ENCODE measurements at places on chromosomes 7 and 10.

GRCh38 chr7:50125766-50126165 is 32.7 kb upstream of the ZPBP start:
- DNase-seq, result no peak

DNA sequence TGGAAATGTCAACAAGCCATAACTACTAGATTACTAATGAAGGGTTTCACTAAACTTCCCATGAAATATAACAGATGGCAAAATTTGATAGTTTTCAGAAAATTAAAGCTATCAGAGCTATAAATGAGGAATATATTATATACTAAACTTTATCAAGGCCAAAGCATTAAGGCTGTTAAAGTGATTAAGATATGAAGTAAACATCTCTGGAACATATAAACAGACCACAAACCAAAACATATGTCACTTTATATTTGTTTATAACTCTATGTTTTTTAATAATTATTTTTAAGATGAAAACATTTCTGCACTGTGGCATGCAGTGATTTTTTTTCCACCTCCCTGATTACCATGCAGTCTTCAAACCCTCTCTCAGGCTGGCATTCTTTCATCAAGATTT is 120.2 kb downstream of the REEP3 start:
- no peak for DNase-seq

DNA sequence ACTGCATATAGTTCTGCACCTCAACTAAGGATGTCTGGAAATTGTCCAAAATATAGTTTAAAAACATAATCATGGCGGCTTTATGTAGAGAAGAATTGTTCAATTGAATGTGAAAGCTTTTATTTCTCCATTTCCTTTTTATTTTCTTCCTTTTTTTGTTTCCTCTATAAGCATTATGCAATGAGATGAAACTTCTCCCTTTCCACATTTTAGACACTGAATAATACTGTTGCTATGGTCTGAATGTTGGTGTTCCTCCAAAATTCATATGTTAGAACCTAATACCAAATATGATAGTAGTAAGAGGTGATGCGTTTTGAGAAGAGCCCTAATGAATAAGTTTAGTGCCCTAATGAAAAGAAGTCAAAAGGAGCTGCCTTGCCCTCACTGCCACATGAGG is 175.0 kb downstream of the RNLS start:
- no peak for DNase-seq

DNA sequence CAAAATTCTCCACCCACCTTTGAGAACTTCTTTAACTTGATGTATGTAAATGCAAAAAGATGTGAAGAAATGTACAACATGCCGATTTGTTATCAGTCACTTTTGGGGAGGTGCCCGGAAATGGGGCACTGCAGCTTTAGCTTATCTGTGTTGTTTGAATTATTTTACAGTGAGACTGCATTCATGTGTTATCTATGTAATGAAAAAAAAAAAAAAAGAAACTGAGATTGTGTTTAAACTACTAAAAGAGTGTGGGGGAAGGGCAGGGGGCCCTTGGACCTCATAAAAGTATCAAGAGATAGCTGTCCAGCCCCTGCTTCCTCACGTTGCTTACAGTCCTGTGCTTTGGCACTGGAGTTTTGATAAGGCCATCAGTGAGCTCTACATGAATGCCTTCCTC is 259.4 kb downstream of the STK31 start:
- DNase-seq, result no peak

DNA sequence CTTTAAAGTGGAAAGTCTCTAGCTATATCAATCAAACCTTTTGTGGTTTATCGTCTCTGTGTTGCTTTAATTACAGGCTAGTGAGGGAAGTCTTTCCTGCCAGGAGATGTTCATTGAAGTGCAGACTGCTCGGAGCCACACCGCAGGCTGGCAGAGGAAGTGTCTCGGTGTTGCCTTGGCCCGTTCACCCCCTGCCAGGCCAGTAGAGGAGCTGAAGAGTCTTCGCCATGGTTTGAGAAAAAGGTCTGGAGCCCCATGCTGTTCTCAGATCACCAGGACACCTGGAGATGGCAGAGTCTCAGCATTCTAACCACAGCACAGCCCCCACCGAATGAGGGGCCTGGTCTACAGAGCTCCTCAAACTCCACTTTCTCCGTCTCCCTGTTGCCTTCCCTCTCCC is 275.9 kb upstream of the PLPP4 start:
- no peak for DNase-seq

GRCh38 chr7:99219185-99219767 is 11.4 kb upstream of the KPNA7 start:
- no peak for DNase-seq

- no peak for DNase-seq
Observed at GRCh38 chr7:71019706-71020105, 112.2 kb upstream of the GALNT17 start.

DNA sequence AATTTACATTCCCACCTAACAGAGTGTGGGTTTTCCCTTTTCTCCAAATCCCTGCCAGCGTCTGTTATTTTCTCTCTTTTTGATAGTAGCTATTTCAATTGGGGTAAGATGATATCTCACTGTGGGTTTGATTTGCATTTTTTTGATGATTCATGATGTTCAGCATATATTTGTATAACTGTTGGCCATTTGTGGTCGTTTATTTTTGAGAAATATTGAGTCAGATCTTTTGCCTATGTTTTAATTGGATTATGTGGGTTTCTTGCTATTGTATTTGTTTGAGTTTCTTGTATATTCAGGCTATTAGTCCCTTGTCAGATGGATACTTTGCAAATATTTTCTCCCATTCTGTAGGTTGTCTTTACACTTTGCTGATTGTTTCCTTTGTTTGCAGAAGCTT is 193.8 kb downstream of the ABCA13 start:
- DNase-seq, result no peak

GRCh38 chr10:132538790-132539421 is 1.3 kb downstream of the INPP5A start:
- no peak for DNase-seq

DNA sequence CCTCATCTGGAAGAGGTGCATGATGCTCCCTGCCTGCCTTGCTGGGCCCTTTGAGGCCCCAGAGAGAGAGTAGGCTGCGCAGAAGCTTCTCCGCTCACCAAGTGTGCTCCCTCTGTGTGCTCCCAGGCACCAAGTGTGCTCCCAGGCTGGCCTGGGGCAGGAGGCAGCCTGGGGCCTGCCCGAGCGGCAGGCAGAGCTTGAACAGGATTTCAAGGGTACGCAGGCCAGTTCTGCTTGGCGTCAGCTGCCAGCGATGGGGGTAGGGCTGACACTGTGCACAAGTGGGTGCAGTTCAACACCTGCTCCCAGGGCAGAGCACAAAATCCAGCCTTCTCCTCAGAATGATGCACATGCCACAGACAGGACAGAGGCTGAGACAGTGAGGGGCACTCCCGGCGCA is 119.7 kb downstream of the FAM53B start:
- no peak for DNase-seq

DNA sequence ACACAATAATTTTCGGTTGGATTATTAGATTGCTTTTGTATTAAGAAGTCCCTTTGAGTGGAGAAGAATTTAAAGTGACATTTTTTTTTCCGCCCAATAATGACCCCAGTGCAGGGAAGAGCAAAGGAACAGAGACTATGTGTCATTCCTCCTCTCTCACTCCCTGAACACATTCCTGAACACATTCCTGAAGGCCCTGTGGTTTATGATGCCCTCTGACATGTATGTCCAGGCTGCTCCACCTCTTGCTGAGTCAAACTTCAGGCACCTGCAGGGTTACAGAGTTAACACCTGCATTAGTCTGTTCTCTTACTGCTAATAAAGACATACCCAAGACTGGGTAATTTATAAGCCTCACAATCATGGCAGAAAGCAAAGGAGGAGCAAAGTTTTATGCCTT is 704.0 kb upstream of the LRRN3 start:
- no peak for DNase-seq

- no peak for DNase-seq
Observed at GRCh38 chr7:127598318-127598717, 4.8 kb downstream of the FSCN3 start.

GRCh38 chr7:135316648-135317313 is 83.1 kb downstream of the STRA8 start:
- no peak for DNase-seq

- no peak for DNase-seq
Observed at GRCh38 chr7:106915407-106915806, 50.3 kb downstream of the PIK3CG start.

- no peak for DNase-seq
Observed at GRCh38 chr10:48340734-48341133, 34.3 kb downstream of the MAPK8 start.

DNA sequence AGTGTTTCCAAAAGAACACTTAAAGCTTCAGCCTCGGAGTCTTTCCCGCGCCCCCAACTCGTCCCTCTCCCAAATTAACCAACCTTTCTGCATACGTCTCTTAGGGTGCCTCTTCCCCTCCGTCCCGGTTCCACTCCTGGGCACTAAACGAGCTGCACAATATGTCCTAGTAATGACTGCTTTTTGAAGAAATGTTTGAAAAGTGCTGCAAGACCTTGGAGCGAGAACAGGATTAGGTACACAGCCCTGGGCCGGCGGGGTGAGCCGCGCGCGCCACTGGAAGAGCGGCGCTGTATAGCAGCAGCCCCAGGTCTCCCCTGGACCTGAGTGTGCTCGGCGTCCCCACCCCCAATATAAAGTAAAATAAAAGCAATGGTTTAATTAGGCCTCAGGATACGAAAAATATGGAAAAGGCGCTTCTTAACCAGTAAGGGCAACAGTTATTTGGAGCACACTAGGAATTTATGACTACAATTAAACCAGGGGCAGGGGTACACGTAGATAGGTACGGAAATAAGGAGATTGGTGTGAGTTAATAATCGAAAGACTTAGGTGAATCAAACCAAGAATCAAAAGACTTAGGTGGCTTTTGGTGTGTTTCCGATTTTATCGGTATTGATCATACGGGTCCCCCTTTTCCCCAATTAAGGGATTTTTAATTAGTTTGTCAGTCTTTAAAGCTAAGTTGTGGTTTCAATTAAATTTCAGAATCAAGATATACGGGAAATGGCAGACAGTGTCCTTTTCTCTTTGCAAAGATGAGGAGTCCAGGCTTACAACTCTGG is 1.9 kb downstream of the TET1 start:
- no peak for DNase-seq

DNA sequence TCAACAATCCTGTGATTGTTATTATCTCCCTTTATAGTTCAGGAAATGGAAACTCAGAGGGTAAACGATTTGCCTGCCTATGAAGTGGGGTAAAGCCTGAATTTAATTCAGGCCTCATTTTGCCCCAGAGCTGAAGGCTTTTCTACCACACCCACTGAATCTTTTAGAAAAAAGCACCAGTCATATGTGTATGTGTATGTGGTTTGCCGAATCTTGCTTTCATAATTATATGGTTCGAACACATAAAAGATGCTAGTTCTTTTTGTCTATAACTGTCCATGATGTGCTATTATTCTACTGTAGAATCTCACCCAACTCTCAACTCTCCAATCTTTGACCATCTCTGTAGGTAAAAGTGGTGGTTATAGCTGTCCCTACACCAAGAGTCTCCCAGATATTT is 83.6 kb downstream of the MYOF start:
- no peak for DNase-seq

DNA sequence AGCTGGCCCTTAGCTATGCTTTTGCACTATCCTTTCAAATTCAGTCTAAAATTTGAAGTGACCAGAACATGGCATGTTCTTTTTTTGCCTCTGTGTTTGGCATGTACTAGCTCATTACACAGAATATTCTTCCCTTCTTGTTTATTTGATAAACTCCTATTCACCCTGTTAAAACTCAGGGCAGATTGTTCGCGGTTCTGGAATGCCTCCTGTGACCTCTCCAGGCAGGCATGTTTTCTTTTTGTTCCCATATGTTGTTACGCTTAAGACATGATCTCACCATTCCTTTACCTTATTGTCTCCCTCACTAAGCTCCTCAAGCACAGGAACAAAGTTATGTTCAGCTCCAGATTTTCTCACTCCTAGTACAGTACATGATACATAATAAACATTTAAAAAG is 181.7 kb downstream of the CCSER2 start:
- DNase-seq, result no peak

DNA sequence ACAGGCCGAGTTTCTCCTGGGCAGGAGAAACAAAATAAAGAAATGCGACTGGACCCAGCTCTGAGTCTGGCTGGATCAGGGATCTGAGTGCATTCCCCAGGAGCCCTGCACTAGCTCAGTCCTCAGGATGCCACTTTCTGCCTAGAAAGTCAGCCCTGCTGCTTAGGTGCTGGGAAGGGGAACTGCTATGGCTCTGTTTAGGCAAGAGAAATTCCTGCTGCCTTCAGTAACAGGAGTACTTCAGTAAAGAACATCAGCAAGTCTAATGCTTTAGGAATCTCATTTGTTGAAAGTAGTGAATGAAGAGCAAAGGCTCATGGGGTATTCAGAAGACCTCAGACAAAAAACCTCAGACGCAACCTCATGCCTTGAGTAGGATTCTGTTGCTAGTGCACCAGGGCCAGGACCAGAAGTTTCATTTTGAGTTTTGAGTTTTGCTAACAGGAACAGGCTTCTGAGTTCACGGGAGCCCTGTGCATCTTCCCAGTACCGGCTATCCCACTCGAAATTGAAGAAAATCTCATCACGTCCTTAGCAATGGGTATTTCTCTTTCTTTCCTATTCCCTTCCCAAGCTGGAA is 170.8 kb upstream of the CDCA7L start:
- no peak for DNase-seq

- no peak for DNase-seq
Observed at GRCh38 chr7:83832009-83832408, 183.1 kb upstream of the SEMA3E start.
